Hepatocyte (in vitro differentiated cells): ENCODE measurements at places on chromosomes 7 and 10. TPM values are rescaled to one million over a fixed set of nuclear protein-coding genes. Genes with fewer than 3 reads are reported as not detected.

GRCh38 chr7:20288036-20288435 is 42.7 kb upstream of the ITGB8 start:
- no peak for DNase-seq

- no peak for DNase-seq
Measured at GRCh38 chr10:63563623-63564022, 42.4 kb downstream of the REEP3 start.

GRCh38 chr10:124827474-124827873 is 25.9 kb downstream of the ABRAXAS2 start:
- DNase-seq, result peak; percentile 10

DNA sequence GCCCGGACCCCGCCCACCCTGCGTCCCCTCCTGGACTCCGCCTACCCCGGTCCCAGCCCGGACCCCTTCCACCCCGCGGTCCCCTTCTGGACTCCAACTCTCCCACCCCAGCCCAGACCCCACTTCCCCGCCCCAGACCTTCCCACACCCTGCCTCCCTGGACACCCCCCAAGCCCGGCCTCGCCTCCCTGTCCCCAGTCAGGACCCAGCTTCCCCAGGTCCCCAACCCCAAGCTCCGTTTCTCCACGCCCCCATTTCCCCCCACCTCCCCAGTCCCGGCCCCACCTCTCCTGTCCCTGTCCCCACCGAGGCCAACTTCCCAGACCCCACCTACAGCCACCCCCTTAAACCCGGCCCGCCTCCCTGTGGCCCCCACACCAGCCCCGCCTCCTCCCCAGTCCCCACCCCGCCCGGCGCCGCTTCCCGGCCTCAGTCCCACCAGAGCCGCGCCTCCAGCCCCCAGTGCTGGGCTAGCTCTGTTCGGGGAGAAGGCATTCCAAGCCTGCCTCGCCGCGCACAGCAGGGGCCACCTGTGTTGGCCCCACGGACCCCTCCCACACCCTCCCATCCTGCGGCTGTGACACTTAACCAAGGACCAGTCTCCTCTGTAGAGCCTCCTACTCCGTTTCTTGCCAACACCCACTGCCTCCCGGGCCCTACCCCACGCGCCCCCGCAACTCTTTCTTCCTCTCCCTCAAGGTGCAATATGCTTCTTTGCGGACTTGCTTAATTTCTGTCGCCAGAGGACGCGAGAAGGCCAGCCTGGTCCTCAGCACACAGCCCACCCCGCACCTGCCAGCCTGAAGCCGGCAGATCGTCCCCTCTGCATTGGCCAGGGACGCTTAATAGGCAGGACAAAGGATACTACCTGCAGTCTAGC is 736 bp upstream of the ITIH5 start:
- DNase-seq, result peak; percentile 11

DNA sequence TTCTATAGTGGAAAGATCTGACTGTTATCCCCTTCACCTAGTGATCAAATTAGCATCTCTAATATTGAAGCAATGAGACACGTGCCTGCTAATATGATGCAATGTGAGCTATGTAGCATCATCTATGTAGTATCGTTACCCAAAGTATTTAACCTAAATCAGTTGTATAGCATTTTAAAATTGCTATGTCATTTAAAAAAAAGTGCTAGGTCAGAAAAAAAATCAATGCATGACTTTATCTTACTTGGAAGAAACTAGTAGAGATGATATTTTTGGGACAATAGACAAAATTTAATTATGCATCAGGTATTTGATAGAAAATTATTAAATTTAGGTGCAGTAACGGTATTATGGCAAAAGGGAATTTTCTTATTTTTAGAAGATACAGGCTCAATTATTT is 157.3 kb downstream of the CCDC71L start:
- DNase-seq, result no peak

DNA sequence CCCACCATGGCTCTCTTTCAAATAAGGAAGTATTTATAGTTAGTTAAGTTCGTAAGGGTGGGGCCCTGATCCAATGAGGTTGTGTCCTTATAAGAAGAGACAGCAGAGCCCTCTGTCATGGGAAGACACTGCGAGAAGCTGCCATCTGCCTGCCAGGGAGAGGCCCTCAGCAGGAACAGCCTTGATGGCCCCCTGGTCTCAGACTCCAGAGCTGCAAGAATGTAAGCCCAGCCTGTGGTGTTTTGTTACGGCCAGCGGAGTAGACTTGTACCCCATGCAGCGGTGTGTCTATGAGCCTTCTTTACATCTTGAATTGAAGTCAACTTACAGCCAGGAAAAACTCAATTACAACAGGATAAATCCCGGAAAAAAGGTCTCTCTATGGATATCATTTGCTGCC is 14.3 kb upstream of the LARP4B start:
- no peak for DNase-seq

DNA sequence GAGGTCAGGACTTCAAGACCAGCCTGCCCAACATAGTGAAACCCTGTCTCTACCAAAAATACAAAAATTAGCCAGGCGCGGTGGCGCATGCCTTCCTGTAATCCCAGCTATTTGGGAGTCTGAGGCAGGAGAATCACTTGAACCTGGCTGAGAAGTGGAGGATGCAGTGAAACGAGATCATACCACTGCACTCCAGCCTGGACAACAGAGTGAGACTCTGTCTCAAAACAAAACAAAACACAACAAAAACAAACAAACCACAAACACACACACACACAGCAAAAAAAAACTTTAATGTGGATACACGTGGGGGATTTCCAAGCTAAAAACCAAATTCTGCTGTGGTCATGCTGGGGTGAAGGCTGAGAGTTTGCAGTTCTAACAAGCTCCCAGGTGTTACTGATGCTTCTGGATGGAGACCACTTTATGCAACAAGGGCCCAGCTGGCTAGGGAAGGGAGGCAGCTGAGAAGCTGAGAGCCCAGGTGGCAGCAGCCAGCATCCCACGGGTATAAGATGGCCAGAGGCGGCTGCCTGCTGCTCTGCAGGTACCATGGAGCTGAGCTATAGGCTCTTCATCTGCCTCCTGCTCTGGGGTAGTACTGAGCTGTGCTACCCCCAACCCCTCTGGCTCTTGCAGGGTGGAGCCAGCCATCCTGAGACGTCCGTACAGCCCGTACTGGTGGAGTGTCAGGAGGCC is at the start of gene ZP3:
Gene ZP3, plus strand, starts transcription at position 538 of the 699 bp plus-strand sequence. Its CDS starts 15 bp downstream, at position 553.
- no peak for DNase-seq

DNA sequence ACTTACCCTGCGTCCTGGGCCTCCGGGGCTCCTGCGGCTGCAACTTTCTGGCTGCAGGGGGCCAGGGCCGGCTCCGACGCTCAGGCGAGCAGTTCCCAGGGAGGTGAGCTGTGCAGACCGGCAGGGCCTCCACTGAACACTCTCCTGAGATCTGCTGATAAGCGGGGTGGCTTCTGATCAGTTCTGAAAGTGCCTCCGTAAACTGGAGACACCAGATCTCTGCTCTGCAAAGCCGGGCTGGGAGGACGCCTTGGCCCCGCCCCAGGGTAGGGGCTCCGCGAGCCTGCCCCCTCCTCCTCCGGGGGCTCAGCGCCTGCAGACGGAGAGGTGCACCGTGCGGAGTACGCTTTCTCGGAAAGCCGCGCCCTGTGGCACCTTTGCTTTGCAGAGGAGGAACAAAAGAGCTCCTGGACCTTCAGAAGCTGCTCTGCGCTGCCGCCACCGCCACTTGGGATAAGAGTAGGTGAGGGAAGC is 141.3 kb upstream of the VKORC1L1 start:
- peak; percentile 76 for DNase-seq

GRCh38 chr7:154868921-154869320 is 134.0 kb downstream of the PAXIP1 start:
- peak; percentile 65 for DNase-seq

DNA sequence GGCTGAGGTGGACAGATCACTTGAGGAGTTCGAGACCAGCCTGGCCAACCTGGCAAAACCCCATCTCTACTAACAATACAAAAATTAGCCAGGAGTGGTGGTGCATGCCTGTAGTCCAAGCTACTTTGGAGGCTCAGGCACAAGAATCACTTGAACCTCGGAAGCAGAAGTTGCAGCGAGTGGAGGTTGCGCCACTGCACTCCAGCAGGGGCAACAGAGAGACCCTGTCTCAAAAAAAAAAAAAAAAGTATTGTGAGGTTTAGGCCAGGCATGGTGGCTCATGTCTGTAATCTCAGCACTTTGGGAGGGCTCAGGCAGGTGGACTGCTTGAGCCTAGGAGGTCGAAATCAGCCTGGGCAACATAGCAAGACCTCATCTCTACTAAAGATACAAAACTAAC is 16.0 kb downstream of the TET1 start:
- no peak for DNase-seq

- DNase-seq, result no peak
Measured at GRCh38 chr10:28845009-28845682, 167.8 kb downstream of the BAMBI start.

- no peak for DNase-seq
Measured at GRCh38 chr7:158424531-158424930, 163.1 kb downstream of the PTPRN2 start.

GRCh38 chr7:141232286-141233051 is 158.6 kb downstream of the TMEM178B start:
- no peak for DNase-seq

DNA sequence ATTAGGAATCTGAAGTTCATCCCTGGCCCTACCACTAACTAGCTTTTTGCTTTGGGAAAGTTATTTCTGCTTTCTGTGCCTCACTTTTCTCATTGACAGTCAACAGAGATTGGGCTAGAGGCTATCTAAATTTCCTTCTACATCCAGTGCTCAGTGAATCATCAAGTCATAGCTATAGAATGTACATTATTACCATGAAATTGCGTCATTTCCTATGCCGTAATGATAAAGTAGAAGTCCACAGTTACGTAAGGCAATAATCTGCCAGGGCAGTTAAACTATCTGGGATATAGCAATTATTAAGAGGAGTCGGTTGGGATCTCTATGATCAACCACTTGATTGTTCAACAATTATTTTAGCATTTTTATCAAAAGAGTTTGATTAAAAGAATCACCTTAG is 64.4 kb downstream of the ITGB8 start:
- no peak for DNase-seq

DNA sequence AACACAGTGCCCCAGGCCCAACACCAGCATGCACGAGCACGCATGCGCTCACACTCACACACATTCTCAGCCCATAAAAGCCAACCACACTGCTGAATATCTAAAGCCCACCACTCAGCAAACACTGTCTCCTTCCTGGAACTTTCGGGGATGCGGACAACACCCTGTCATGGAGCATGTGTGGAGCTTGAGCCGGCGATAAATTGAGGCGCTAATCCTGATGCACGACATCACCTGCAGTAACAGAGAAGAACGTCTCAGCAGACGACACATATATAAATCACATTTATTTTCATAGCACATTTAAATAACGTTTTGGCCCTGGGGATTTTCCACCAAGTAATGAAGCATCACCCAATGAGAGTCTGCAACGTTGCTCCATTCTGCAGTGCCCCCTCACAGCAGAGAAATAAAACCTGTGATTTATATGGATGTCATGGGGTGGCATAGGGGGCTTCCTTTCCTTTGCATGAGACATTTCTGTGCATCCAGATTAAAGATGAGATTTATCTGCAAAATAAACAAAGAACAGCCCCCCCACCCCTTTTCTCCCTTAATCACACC is 267.7 kb upstream of the NFE2L3 start:
- DNase-seq, result no peak

GRCh38 chr10:56785292-56785691 is 424.2 kb upstream of the ZWINT start:
- no peak for DNase-seq

GRCh38 chr7:105015390-105015965 is 1.5 kb downstream of the KMT2E start:
- DNase-seq, result peak; percentile 59

DNA sequence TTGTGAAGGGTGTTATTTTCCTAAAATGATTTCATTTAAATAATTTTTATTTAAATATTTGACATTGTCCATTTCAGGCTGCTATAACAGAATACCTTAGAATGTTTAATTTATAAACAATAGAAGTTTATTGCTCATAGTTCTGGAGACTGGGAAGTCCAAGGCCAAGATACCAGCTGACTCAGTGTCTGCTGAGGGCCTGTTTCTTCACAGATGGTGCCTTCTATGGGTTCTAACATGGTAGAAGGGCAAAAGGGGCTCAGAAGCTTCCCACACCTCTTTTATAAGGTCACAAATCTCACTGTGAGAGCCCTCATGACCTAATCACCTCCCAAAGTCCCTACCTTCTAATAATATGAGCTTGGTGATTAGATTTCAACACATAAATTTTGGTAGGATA is 50.7 kb downstream of the MTURN start:
- DNase-seq, result no peak

DNA sequence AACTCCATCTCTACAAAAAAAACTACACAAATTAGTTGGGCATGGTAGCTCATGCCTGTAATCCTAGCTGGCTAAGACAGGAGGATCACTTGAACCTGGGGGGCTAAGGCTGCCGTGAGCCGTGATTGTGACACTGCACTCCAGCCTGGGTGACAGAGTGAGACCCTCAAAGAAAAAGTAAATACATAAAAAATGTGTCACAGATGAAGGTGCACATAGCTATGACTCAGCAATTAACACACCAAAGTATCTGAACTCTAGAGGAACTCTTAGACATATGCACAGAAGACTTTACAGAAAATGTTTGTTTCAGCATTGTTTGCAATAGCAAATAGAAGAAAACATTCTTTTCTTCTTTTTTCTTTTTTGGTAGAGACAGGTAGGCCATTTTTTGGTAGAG is 8.3 kb downstream of the C10orf62 start:
- DNase-seq, result no peak

GRCh38 chr7:44157116-44158080 is 16.3 kb upstream of the MYL7 start:
- DNase-seq, result no peak

- DNase-seq, result peak; percentile 94
Measured at GRCh38 chr7:131513245-131514061, 43.0 kb downstream of the PODXL start.

- peak; percentile 57 for DNase-seq
Measured at GRCh38 chr7:142412551-142413193, 154.8 kb upstream of the PRSS58 start.

GRCh38 chr10:120172356-120172755 is 279.8 kb downstream of the SEC23IP start:
- DNase-seq, result peak; percentile 12

DNA sequence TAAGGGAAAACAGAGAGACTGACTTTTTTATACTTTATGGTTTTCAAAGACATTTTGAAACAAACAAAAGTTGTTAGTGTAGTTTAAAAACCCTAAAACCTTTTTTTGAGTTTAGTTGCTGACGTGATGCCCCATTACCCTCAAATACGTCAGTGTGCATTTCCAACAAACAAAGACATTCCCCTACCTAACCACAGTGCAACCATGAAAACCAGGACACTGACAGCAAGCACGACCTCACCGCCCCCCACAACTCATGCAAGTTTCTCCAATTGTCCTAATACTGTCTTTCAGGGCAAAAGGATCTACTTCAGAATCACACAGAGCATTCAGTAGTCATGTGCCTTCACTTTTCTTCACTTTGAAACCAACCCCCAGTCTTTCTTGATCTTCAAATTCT is 75.0 kb downstream of the WNT2 start:
- no peak for DNase-seq

GRCh38 chr7:94429153-94429552 is 34.5 kb downstream of the COL1A2 start:
- DNase-seq, result no peak

GRCh38 chr7:147279514-147279913 is 1162.9 kb downstream of the CNTNAP2 start:
- DNase-seq, result no peak

- no peak for DNase-seq
Measured at GRCh38 chr10:9052767-9053166, 998.3 kb downstream of the GATA3 start.

The STK31 gene
- 0.10 and 2.6 TPM in 2 replicates for total RNA-seq

The PPP1R3C gene
- total RNA-seq, result 45.0 and 65.7 TPM in 2 replicates

The MCM10 gene
- total RNA-seq, result 2.7 and 3.1 TPM in 2 replicates

The OR2A5 gene
- 0.44 and 0.77 TPM in 2 replicates for total RNA-seq

The ZNF239 gene
- total RNA-seq, result 2.9 and 4.3 TPM in 2 replicates

The LIPM gene
- total RNA-seq, result not detected in 2 replicates

The MMRN2 gene
- total RNA-seq, result 1.9 and 4.9 TPM in 2 replicates

The ARF5 gene
- 194 and 243 TPM in 2 replicates for total RNA-seq

The RADIL gene
- 0.60 and 0.64 TPM in 2 replicates for total RNA-seq
